KG1 (cell line): ENCODE measurements at places on chromosomes 6 and 20.

- no peak for DNase-seq
These were observed 64.0 kb downstream of the ARHGAP18 start for GRCh38 chr6:129645830-129646579.

DNA sequence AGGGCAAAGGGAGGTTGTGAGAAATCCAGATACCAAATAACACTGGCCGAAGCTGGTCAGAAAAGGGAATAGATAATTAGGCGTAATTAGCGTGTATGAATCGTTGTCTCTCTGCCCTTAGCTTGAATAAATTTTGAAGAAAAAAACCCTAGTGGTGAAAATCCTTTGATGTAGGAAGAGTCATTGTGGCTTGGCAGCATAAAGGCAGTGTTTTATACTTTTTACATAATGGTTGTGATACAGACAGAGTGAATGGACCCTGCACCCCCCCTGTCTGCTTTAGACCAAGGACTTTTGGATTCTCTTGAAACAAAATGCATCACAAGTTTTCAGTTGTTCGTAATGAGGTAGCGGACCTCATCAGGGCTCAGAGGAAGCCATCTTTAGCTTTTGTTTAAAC is 126.5 kb downstream of the AFG1L start:
- DNase-seq: no peak

- peak; percentile 13 for DNase-seq
These were observed 15.1 kb upstream of the PPP1R16B start for GRCh38 chr20:38790200-38791053.

- no peak for DNase-seq
These were observed 55.9 kb upstream of the TASP1 start for GRCh38 chr20:13694420-13695150.

GRCh38 chr20:50331469-50332363 is 141.1 kb downstream of the CEBPB start:
- DNase-seq: no peak

- DNase-seq: no peak
These were observed 78.0 kb upstream of the MRPS10 start for GRCh38 chr6:42295677-42296076.

GRCh38 chr6:121434037-121434770 is 1.2 kb upstream of the GJA1 start:
- no peak for DNase-seq
